Mesenteric fat pad (tissue), 1 donor: ENCODE measurements at places on chromosomes 3 and 15. TPM values are rescaled to one million over a fixed set of nuclear protein-coding genes. Genes with fewer than 3 reads are reported as not detected.

BTLA gene
- 0.64 TPM for total RNA-seq

TMC3 gene
- not detected for total RNA-seq

ALPK3 gene
- 2.7 TPM for total RNA-seq

CLRN1 gene
- total RNA-seq = not detected

HTR3E gene
- total RNA-seq = not detected

PCSK6 gene
- total RNA-seq = 16.9 TPM

B3GNT5 gene
- 35.2 TPM for total RNA-seq

UBE2Q2 gene
- total RNA-seq = 34.4 TPM

SLC35G2 gene
- total RNA-seq = 19.5 TPM

TUSC7 gene
- total RNA-seq = not detected

NRROS gene
- total RNA-seq = 20.7 TPM

FBXL22 gene
- 1.0 TPM for total RNA-seq

C3orf33 gene
- 2.7 TPM for total RNA-seq

CCDC13 gene
- 1.3 TPM for total RNA-seq

ZNF620 gene
- 2.7 TPM for total RNA-seq

ZSCAN2 gene
- total RNA-seq = 7.9 TPM

GPR171 gene
- total RNA-seq = 1.8 TPM
